ENCODE measurements at places on chromosomes 1 and 21.
A peak's percentile ranks its signal among the peaks of the same experiment; 100 is the strongest.

- DNase-seq: no peak
Observed at GRCh38 chr1:25020173-25020845, 90.2 kb upstream of the RUNX3 start.

DNA sequence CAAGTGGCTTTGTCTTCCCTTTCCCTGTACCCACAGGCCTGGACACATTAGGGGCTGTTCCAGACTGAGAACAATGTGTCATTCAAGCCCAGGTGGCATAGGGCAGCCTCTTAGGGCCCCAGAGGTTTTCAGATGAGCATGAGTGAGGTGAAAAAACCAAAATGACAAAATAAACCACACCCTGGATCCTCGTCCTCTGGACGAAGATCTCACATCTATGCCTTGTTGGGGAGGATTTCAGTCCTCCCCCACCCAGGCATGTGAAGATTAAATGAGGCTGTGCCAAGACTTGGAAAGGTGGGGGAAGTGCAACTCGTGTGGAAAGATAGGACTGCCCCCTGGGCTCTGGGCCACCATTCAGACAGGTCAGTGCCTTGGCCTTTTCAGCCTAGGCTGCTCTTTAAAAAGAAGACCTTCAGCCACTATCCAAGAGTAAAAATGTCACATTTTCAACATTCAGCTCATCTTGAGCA lies 32.8 kb upstream of the IL19 start:
- no peak for DNase-seq

DNA sequence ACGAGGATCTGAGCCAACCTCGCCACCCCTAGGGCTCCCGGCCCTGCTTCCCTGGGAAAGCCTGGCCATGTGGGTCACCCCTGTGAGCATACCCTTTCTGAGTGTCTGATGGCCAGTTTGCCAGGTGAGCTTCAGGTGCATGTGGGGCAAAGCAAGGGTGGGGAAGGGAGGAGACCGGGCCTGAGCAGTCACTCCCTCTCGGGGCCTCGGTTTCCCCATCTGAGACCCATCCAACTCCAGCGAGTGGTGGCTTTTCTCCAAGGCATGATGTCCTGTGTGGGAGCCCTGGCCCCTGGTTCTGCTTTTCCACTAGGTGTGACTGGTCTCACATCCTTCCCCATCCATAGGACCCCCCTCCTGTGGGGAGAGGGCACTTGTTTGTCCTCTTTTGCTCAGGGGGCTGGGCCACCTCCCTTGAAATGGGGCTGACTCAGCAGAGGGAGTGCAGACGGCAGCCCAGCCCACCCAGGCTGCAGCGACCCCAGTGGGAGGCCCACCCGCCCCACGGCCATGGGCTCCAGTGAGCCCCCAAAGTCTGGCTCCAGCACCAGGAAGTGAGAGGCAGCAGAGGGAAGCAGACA lies 1.7 kb upstream of the WNT9A start:
- no peak for DNase-seq

DNA sequence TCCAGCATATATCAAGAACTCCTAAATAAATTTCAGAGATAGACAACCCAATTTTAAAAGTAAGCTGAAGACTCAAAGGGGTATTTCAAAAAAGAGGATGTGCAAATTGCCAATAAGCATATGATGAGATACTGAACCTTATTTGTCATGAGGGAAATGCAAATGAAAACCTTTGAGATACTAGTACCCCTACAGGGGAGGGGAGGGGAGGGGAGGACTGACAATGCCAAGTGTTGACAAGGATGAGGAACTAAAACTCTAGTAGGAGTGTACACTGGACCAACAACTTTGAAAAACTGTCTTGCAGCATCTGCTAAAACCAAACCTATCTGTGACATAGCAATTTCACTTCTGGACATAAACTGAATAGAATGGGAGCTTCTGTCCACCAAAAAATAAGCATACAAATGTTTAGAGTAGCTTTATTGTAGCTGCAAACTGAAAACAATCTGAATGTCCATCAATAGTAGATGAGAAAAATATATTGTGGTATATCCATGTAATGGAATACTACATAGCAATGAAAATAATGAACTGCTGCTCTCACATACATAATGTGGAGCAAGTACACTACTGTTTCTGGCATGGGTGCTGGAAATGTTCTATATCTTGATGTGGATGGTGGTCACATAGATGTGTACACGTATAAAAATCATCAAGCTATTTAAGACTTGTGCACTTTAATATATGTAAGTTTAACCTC lies 57.2 kb downstream of the CDK18 start:
- DNase-seq: no peak

- DNase-seq: no peak
Observed at GRCh38 chr1:153087652-153088051, 6.7 kb downstream of the SPRR2E start.

DNA sequence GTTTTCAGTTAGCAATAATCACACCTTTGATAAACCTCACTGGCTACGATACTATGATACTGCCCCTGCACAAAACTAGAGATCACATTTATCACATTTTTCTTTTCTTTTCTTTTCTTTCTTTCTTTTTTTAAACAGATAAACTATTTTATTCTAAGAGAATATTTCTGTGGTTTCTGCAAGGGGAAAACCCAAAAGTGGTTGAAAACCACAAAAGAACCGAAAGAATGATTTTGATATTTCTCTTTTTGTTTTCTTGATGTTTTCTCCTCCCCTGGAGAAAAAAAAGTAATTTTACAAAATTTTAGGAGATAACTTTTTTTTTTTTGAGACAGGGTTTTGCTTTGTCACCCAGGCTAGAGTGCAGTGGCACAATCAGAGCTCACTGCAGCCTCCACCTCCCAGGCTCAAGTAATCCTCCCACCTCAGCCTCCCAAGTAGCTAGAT lies 18.4 kb upstream of the FRRS1 start:
- DNase-seq: no peak

DNA sequence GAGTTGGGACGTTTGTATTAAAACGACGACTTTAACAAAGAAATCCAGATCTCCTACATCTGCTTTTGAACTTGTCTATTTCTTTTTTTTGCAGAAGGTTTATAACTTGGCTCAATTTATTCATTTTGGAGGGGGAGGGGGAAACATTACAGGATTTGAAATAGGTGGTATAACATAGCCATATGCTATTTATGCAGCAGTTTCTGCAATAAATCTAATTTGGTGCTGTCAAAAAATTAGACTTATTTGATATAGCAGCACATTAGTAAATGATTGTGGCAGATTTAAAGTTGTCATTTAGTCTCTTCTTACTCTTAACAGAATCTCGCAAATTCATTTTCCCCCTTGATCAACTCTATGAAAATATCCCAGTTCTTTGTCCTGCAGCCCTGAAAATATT lies 138.2 kb downstream of the SDCCAG8 start:
- DNase-seq: no peak

DNA sequence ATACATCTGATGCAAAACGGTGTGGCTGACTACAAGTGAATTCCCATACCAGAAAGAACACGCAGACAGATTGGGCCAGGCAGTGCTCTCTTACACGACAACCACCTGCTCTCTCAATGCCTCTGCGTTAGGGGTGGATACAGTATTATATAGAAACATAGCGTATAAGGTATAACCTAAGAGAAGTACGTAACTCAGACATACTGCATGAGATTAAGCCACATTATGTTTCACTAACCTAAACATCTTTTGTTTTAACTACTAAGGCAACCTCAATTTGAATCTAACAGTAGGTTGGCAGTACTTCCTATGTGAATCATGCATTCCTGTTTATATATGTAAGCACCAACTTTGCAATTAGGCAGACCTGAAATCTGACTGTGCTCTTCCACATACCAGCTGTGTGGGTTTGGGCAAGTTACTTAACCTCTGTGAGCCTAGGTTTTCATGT lies 58.1 kb upstream of the COA6 start:
- no peak for DNase-seq

DNA sequence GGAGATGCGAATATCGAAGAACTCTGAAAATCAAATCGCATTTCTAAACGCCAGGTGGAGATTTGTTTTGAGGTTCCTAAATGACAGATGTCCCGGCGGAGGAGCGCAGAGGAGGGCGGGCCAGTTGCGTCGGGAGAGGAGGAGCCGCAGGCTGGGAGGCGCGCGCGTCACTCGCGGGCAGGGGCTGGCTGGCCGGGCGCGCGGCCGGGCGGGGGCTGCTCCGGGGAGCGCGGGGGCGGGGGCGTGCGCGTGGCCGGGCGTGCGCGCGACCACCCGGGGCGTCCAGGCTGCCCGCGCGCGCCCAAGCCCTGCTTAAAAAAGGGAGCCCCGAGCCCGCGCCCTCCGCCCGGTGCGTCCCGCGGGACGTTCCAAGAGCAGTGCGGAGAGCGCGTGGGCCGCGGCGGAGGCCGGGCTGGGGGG lies 47.3 kb downstream of the H3-3A start:
- peak; percentile 78 for DNase-seq

DNA sequence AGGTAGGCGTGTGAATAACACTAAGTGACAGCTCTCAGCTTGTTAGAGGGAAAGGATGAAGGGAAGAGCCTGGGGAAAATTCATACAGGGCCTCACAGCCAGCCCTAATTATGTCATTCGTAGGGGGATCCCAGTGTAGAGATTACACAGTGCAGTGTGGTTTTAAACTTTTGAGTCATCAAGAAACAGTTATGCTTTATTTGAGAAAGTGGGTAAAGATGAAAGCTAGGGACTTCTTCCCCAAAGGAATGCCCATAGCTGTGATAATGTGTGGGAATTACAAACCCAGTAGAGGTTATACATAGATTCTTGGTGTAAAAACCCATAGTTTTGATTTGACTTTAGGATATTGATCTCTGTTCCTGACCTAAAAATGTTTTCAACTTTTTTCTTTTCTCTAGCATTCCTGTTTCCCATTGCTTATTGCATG lies 1.9 kb downstream of the TTF2 start:
- DNase-seq: no peak

GRCh38 chr1:15678578-15678977 lies 5.5 kb upstream of the PLEKHM2 start:
- DNase-seq: peak; percentile 86

DNA sequence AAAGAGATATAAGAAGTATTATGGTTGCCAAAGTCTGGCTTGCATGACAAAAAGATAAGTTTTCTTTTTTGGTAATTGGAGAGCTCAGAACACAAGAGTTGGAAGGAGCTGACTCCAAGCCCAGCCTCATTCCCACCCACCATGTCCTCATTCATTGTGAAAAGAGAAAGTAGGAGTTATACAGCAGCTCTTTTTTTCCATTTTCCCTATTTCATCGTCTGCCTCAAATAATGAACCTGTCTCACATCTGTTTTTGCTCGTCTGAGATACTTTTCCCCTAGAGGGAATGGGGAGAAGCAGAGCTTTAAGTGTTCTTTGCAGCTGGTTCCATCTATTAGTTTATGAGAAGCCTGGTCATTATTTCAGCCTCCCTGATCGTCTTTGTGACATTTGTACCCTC lies 34.7 kb downstream of the AGT start:
- DNase-seq: no peak
